ENCODE measurements at places on chromosomes 7 and 10. TPM values are rescaled to one million over a fixed set of nuclear protein-coding genes. Genes with fewer than 3 reads are reported as not detected.

Gene ANKRD1
- total RNA-seq, result 2.6 TPM

Gene PHKG1
- total RNA-seq, result 0.99 TPM

Gene NEURL1
- total RNA-seq, result under 0.01 TPM

Gene HOXA6
- total RNA-seq, result not detected

Gene HOXA11
- under 0.01 TPM for total RNA-seq

Gene OGDHL
- total RNA-seq, result 0.29 TPM

Gene PILRA
- 0.15 TPM for total RNA-seq

Gene FAM237B
- total RNA-seq, result not detected

Gene GPC2
- 2.6 TPM for total RNA-seq

Gene PLEKHS1
- total RNA-seq, result under 0.01 TPM

Gene CHST3
- 15.4 TPM for total RNA-seq

Gene GALNT17
- not detected for total RNA-seq

Gene CACNB2
- 1.2 TPM for total RNA-seq

Gene CNPY1
- not detected for total RNA-seq

Gene HOXA10
- total RNA-seq, result 0.15 TPM

Gene NKX1-2
- total RNA-seq, result under 0.01 TPM

Gene WAC
- total RNA-seq, result 48.6 TPM

Gene SPAM1
- total RNA-seq, result not detected

Gene SPDYE1
- total RNA-seq, result not detected

Gene PRSS2
- total RNA-seq, result not detected

Gene EIF5AL1
- 0.17 TPM for total RNA-seq

Gene LRRC61
- total RNA-seq, result 3.3 TPM

Gene HIBADH
- total RNA-seq, result 93.5 TPM
